Stimulated activated CD8-positive, alpha-beta memory T cell treated with anti-CD3 and anti-CD28 coated beads, Interleukin-15, amount 100 ng/mL, for 1 hour (primary cell): ENCODE measurements at places on chromosomes 7 and 10.

DNA sequence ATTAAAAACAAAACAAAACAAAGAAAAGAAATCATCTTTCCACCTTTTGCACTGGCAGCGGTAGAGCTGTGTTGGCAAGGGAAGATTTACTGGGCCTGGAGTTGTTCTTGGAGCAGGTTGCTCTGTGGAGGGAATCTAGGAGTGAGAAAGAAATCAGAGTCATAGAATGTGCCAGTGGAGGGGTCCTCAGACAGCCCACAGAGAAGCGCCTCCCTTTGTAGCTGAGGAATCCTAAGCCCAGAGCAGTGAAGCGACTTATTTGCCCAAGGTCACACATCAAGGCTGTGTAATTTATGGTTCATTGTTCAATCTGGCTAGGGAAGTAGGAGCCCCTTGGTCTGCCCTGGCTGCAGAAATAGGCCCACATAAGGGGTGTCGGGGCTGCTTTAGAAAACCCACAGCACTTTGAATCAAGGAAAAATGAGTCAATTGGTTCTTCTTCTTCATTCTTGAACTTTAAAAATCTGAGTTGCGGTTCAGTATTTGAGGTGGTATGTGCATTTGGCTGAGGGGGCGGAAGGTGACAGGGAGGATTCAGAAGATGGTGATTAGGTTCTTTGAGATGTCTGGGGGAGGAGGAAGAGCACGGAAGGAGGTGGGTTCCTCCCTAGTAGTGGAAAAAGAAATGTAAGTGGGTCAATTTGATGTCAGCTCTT lies 253.7 kb downstream of the PTEN start:
- no peak for DNase-seq

GRCh38 chr7:93148144-93148543 lies at the start of gene SAMD9L:
Gene SAMD9L (minus strand): TSS chr7:93148385. CDS start chr7:93135971, 12,414 bp downstream.
- DNase-seq, result no peak

- DNase-seq, result no peak
Measured at GRCh38 chr10:33497338-33497737, 162.9 kb upstream of the NRP1 start.

DNA sequence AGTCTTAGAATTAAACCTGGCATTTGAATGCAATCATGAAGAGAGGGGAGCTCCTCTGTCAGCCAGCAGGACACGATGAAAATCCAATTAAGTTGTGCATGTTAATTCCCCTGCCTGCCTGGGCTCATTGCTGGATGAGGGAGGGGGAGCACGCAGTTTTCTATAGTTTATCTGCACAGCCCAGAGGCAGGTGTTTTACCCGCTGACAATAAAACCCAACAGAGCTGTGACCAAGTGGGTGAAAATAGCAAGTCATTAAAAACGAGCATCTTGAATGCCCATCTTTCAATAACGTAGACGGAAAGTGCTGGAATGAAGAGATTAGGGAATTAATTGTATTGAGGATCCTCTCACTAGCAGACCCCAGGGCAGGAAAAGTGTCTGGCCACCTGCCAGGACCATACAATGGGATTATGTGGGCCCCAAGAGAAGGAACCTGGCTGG lies 100.1 kb upstream of the FAM20C start:
- DNase-seq, result no peak

GRCh38 chr7:68739306-68739705 lies 859.0 kb upstream of the AUTS2 start:
- no peak for DNase-seq

DNA sequence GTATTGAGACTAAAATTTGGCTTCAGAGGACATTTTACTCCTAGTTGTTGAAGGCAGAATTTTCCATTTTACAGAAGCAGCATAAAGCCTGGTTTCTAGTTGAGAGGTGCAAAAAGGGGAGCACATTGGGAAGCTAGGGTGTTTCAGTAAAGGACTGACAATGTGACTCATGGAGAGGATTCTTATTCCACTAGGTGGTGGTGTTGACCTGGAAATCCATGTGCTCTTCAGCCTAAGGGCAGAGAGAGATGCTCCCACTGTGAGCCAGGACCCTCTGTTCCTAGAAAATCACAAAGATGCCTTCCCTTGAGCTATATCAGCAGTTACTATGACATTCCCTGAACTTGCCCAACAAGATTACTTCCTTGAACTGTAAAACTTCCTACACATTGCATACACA lies 687.8 kb downstream of the IPMK start:
- DNase-seq, result no peak

- no peak for DNase-seq
Measured at GRCh38 chr7:141820067-141820466, 21.2 kb downstream of the PRSS37 start.

DNA sequence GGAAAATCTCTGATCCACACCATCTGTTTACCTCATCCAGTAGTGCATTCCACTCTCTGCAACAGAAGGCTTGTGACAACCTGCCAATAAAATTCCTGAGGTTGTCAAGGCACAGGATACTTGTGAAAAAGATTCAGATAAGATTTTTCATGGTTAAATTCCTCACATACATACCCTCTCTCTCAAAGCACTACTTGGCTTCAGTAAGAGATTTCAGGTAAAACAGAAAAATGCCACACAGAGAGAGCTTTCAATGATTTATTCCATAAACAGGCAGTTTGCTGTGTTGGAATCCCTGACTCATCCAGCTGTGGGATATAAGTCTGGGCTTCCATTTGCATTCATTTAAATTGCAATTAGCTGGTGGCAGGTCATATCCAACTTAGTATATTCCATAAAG lies 99.7 kb upstream of the CAV2 start:
- no peak for DNase-seq
